ENCODE measurements at places on chromosomes 3 and 15. TPM values are rescaled to one million over a fixed set of nuclear protein-coding genes. Genes with fewer than 3 reads are reported as not detected.

GRCh38 chr3:150129166-150129565 lies 158.5 kb upstream of the PFN2 start:
- no peak for DNase-seq

TIPIN gene
- total RNA-seq = 11.7 TPM

SEMA6D gene
- total RNA-seq = 67.2 TPM

CAPN3 gene
- 149 TPM for total RNA-seq

SUCNR1 gene
- not detected for total RNA-seq

- no peak for DNase-seq
These were observed 292.8 kb downstream of the LPP start for GRCh38 chr3:188446766-188447165.

DNA sequence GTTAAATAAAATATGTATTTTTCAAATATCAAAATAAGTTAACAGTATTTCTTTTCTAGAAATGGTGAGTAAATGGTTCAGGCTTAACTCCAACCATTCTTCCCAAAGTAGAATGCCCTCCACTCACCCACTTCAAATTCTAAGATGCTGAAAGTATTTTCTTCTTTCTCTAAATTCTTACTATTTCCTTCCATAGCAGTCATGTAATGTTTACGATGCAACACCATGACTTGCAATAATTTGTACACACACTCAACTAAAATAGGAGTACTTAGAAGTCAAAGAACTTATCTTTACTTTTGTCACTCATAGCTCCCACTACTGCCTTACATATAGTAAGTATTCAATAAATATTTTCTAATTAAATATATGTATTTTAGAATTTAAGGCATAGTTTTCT lies 65.0 kb downstream of the AQR start:
- DNase-seq = no peak

DNA sequence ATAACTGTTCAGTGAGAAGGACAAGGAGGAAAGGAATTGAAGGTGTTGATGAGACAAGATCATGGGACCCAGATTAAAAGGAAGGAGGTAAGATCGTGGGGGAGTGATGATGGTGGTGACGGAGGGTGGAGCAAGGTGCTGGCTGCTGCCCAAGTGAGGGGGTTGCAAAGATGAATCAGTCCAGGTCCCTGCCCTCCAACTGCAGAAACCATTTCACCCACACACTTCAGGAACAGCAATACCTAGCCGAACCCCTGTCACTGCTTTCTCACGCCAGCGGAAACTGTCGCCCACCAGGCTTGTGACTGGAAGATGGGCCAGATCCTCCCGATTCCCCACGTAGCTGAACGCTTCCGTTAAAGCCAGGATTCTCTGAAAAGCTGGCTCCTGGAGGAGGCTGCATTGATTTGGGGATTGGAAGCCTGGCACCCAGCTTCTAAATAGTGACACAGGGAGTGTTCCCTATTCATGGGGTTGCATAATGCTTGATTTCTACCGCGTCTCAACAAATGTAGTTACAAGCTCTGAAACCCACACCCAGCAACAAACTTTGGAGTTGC lies 3.2 kb upstream of the LSG1 start:
- no peak for DNase-seq

- DNase-seq = no peak
These were observed 113.1 kb upstream of the HES1 start for GRCh38 chr3:194022816-194023215.

CPLX3 gene
- 1.6 TPM for total RNA-seq

- DNase-seq = no peak
These were observed 96.5 kb downstream of the ARHGEF26 start for GRCh38 chr3:154217671-154218070.

FSTL1 gene
- total RNA-seq = 40.5 TPM

GRCh38 chr3:178343433-178344038 lies 192.7 kb upstream of the KCNMB2 start:
- DNase-seq = no peak

- no peak for DNase-seq
These were observed 435.3 kb downstream of the TUSC7 start for GRCh38 chr3:117144853-117145252.

All from dorsolateral prefrontal cortex (tissue), 122 donors.